ENCODE measurements at places on chromosomes 5 and 9.

GRCh38 chr9:97636903-97637302 is 3.3 kb downstream of the NCBP1 start:
- DNase-seq = no peak

GRCh38 chr5:65161655-65162054 is 320.1 kb downstream of the ADAMTS6 start:
- DNase-seq = no peak

GRCh38 chr5:15391704-15392397 is 108.1 kb upstream of the FBXL7 start:
- no peak for DNase-seq

DNA sequence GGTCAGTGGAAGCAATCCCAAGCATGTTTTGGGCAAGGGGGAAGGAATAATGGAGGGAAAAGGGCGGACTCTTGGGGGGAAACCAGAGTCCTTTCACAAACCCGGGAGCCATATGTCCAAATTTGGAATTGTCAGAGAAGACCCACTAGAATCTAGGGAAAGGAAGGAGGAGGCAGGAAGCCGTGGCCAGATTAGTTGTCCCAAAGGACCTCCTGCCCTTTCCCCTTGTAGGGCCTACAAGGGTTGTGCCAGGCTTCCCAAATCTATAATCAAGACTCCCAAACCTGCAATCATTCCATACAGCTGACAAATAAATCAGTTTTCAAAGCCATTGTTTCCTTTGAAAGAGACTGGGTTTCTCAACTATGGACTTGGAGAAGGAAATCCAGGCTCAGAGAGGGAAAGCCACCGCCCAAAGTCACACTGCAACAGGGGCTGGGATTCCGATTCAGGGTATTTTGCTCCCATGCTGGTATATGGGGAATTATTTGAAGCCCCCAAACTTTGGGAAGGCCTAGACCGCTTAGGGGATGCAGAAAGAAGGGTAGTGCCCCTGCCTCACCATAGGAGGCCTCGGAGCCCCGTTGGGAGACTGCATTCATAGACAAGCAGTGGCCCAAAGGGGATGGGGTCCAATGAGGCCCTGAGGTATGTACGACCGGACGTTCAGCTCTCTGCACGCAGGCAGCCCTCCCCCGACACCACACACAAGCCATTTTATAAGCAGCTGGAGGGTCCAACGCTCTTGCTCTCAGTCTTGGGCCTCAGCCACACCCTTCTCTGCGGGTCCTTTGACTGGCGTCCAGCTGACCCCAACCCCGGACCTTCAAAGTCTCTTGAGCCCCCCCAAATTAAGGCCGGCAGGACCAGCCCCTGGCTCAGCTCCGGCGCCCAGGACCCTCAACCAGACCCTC is 815 bp downstream of the ANXA6 start:
- no peak for DNase-seq

GRCh38 chr9:113395000-113395861 is 5.9 kb downstream of the ALAD start:
- DNase-seq = no peak

DNA sequence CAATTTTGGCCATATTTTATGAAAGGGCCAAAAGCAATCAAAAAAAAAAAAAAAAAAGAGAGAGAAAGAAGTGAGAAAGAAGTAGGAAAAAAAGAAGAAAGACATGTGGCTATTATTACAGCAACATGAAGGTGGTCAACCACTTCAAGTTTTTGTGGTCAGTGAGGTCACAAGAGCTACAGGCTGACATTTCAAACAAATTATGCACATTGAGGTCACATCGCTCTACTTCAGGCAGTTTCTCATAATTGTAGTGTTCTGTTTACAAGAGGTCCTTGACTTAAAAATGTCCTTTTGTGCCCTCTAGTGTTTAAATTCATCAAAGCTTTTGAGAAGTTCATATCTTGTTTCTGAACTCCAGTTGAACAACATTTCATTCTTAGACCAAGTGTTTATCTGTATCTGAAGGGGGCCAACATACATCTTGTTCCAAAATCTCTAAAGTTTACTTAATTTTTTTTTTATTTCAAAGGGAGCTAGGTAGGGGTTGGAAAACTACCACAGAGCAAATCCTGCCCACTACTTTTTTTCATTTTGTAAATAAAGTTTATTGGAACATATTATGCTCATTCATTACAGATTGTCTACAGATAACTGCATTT is 513.1 kb downstream of the PDE4D start:
- DNase-seq = no peak

GRCh38 chr5:39826051-39826450 is 401.3 kb upstream of the DAB2 start:
- no peak for DNase-seq

- DNase-seq = no peak
These were observed 27.2 kb upstream of the ZFR start for GRCh38 chr5:32471784-32472183.

GRCh38 chr9:124629600-124629999 is 122.4 kb upstream of the NR5A1 start:
- no peak for DNase-seq

DNA sequence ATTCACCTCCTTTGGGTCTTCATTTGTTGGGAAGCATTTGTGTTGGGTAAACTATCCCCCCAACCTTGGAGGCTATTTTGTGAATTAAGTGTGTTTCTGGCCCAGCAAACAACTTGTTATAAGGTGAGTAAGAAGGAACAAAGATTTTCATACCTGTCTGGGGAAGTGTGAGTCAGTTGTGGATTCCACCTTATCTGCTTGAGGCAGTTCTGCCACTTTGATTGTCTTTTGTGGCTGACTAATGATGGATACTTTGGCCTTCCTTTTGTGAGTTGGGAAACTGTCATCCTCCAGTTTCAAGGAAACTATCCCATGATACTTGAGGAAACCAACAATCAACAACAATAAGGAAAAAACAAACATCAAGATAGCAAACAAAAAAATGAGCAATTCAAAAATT is 24.6 kb upstream of the CER1 start:
- DNase-seq = no peak

DNA sequence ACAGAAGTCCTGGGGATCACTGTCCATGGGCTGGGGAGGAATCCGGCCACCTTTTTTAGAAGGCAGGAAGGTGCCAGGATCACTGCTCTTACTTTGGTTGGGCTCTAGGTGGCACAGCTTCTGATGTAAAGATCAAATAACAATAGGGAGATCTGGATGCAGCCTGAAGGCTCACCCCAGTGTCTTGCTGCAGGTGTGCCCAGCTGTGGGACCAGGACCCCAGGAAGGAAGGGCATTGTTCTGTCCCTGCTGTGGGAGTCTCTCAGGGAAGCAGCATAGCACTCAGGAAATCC is 69.6 kb downstream of the DAB2IP start:
- DNase-seq = no peak

DNA sequence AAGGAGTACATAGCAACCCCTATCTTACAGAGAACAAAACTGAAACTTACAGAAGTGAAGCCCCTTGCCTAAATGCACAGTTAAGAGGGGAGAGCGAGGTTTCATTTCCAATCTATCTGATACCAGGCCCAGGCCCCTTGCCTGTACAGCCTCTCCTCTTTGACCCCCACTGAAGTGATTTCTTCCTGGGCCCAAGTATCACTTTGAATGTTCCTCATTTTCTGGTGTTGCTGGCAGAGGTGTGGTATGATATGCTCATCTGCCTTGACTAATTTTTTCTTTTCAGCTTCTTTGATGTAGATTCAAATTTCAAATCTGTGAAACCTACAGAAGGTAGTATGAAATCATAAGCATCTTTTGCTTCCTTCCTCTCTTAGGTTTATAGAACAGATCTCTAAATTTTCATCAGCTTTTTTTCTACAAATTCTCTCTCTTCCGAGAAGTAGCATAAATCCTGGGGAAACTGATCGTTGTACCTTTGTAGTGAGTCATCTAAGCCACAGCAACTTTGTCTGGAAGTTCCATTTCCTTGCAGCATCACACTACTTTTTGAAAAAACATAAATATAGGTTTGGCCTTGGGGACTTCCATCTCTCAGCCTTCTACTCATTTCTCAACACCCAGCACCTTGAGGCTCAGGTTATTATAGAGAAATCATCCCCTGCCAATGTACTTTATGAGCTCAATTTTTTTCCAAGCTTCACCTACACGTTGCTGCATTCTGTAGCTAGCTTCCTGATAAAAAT is 402.4 kb upstream of the PTGER4 start:
- DNase-seq = no peak

DNA sequence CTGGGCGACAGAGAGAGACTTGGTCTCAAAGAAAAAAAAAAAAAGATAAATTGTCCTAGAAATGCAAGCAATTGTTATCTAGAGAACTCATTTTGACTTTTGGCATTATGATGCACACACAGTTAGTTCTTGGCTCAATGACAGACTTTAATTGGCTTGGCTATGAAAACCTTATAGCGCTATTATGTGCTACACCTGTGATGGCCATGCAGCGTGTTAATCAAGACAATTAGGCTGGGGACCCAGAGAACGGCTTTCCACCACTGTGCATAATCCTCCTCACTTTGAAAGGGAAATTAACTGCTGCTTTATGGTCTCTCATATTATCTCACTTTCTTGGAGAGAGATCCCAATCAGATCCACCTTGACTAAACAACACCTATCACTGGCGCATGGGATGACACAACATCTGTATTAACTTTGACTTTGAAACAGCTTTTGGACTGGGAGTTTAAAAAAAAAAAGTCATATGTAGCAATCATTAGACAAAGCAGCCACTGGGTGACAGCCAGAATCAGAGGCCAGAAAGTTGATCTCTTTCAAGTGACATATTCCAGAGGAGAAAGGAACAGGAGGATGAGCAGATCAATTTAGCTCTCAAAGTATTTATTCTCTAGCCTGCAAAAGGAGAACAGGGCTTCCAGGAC is 132.5 kb downstream of the PPP2R2B start:
- DNase-seq = no peak

- DNase-seq = no peak
These were observed 6.2 kb downstream of the SHC3 start for GRCh38 chr9:89172398-89172797.

DNA sequence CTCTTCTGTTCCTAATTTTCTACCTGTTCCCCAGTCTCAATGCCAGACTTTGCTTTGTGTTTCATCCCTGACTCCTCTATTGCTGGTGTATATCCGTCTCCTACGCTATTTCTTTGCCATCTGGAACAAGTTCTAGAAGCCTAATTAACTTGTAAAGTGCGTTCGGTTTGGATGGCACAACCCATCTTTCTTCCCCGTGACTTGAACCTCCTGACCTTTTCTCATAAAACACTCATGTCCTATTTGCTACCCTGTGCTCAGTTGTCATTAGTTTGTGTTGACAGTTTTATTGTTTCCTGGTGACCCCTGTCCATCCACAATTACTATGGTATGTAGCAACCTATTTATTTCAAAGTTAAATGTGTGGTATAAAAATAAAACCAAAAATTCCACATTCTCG is 323.5 kb downstream of the TLE4 start:
- DNase-seq = no peak

DNA sequence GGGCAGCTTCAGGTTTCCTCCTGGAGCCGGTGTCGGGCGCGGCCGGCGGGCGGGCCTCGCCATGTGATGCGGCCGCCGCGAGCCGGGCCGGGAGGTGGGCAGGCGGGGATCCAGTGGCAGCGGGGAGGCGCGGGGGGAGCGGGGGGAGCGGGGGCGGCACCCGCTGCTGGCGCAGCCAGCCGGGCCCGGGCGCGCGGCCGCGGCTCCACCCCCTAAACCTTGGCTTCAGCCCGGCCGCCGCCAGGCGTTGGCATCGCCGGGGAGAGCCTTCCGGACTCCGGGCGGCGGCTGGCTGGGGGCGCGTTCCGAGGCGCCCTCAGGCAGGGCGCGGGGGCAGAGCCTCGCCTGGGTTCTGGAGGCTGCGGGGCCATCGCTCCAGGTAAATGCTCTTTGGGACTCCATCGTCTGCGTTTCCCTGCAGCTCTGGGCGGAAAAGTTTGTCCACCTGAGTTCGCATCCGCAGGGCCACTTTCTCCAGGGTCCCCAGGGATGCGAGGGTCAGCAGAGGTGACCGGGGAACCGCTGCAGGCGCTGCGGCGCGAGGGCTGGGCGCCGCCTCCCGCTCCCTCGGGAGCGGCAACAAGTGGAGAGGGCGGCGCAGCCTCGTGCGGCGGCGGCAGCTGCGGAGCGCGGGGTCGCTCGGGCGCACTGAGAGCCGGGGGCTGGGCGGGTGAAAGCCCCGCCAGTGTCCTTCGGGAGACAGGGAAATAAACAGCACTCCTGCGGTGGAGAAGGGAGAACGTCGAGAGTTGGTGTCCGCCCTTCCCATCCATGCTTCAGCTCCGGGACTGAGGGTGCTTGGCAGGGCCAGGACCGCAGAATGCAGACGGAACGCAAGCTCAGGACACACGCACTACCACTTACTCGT is at the start of gene ARHGEF28:
TSS of gene ARHGEF28 (plus strand) at position 253 of the 868 bp plus-strand sequence. CDS start 58,656 bp downstream, outside the sequence.
- DNase-seq = no peak

GRCh38 chr5:94901191-94901979 is 282.9 kb downstream of the SLF1 start:
- no peak for DNase-seq

GRCh38 chr9:95570150-95570549 is 53.4 kb upstream of the PTCH1 start:
- no peak for DNase-seq

DNA sequence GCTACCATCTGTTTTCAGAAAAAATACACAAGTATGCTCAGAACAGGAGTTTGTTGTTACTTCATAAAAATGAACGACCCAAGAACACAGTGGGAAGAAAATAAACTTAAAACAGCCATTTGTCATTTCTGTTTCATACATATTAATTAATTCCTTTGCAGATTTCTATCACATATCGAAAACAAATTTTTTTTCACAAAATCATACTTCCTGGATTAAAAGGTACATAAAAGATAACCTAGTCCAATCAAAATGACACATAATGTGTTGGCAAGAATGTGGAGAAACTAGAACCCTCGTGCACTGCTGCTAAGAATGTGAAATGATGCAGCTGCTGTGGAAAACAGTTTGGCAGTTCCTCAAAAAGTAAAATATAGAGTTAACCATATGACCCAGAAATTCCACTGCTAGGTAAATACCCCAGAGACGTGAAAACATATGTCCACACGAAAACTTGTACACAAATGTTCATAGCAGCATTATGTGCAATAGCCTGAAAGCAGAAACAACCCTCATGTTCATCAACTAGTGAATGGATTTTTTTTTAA is 46.0 kb downstream of the MYO10 start:
- no peak for DNase-seq

DNA sequence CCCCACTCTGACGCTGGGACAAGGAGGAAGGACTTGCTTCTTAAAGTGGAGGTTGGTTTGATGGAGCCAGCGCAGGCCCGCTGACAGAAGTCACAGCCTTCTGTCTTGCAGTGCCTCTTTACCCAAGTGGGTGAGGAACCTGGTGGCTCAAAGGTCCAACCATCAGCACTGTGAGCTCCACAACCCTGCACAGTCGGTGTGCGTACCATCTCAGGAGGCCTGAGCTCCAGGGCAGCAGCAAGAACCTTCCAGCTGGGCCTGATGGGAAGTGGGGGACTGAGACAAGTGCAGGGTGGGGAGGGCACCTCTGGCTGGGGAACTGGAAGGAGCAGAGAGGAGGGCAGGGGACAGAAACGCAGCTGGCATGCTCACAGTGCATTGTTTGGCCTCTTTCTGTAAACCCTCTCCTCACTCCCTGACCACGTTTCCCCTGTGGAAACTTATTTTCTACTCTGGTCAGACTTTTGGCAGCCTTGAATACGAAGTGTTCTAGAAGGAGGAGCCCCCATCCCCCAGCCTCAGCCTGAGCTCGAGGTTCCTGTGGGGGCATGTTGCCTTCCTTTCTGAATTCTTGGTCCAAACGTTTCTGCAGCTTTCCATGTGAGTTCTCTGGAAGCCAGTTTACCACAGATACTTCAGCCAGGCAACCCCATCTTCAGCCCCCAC is 178.5 kb upstream of the PITX1 start:
- no peak for DNase-seq

Measured in activated T-helper 1 cell treated with Interleukin-2 at 50 U/mL for 16 hours (primary cell).